Esophagus muscularis mucosa (tissue), 4 donors: ENCODE measurements at places on chromosomes 3 and 15. TPM values are rescaled to one million over a fixed set of nuclear protein-coding genes. Genes with fewer than 3 reads are reported as not detected.

- H3K27ac ChIP-seq = no peak overlapping the region
- no peaks in the 10 kb centered on the region for H3K36me3 ChIP-seq
- H3K4me3 ChIP-seq = peak overlapping the region; percentile 23
- H3K27me3 ChIP-seq = no peaks in the 10 kb centered on the region
Observed at GRCh38 chr3:168952551-168952950, 711.0 kb downstream of the MECOM start.

- H3K36me3 ChIP-seq = no peaks in the 10 kb centered on the region
- no peaks in the 10 kb centered on the region for H3K4me1 ChIP-seq
- no peak overlapping the region for H3K4me3 ChIP-seq
- no peak for DNase-seq
- H3K27me3 ChIP-seq = no peaks in the 10 kb centered on the region
Observed at GRCh38 chr15:63135281-63135680, 13.6 kb downstream of the LACTB start.

DNA sequence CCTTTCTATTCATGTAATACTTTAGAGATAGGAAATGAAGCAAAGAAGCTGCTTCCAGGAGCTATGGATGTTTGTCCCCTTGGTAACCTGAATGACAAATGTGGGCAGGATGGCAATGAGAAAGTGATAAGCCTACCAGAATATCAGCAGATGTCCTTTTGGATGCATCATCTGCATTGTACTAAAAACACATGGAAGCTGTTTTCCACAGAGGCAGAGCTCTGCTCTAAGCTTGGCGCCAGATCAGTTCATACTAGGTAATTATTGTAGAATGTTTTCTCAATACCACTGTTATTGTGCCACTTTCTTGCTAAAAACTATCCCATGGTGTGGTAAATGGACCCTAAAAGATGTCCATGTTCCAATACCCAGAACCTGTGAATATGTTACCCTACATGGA, 100.2 kb downstream of the DTWD1 start:
- peaks cover 8% of the 10 kb centered on the region for H3K4me1 ChIP-seq
- H3K27me3 ChIP-seq = no peaks in the 10 kb centered on the region
- no peaks in the 10 kb centered on the region for H3K36me3 ChIP-seq
- DNase-seq = no peak
- no peak overlapping the region for H3K27ac ChIP-seq
- H3K4me3 ChIP-seq = no peak overlapping the region

- DNase-seq = no peak
- H3K27ac ChIP-seq = no peak overlapping the region
- no peaks in the 10 kb centered on the region for H3K36me3 ChIP-seq
- no peaks in the 10 kb centered on the region for H3K27me3 ChIP-seq
Observed at GRCh38 chr15:66126031-66126441, 127.5 kb downstream of the MEGF11 start.

Gene SYNM
- 2,563 TPM for total RNA-seq

DNA sequence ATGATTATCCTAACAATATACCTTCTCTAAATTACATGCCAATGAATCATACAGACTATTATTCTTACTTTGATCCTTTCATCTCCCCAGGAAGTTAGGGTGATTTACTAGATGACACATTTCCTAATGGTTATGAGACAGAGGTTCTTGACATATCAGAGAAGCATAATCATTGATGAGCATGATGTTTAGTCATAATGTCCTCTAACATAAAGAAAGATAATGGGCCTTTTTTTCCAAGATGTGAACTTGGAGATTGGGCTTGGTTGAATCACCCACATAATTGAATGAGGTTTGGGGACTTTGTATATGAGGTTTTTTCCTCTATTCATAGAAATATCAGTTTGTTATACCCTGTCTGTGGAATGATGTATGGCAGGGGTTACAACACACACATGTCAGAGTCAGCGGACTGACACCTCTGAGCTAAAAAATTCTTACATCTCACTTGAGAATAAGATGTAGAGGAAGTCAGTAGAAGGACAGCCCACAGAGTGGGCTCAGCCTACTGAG, 69.7 kb upstream of the DCBLD2 start:
- H3K27ac ChIP-seq = no peak overlapping the region
- no peaks in the 10 kb centered on the region for H3K27me3 ChIP-seq
- DNase-seq = no peak
- H3K36me3 ChIP-seq = no peaks in the 10 kb centered on the region

Gene FEZF2
- not detected for total RNA-seq

GRCh38 chr3:140742116-140742515, 64.3 kb downstream of the TRIM42 start:
- H3K27ac ChIP-seq = no peak overlapping the region
- H3K27me3 ChIP-seq = peaks cover 5% of the 10 kb centered on the region
- H3K4me3 ChIP-seq = no peak overlapping the region
- DNase-seq = no peak

Gene ARGFX
- total RNA-seq = not detected

Gene MEGF11
- total RNA-seq = not detected

Gene KBTBD12
- total RNA-seq = 6.0 TPM

DNA sequence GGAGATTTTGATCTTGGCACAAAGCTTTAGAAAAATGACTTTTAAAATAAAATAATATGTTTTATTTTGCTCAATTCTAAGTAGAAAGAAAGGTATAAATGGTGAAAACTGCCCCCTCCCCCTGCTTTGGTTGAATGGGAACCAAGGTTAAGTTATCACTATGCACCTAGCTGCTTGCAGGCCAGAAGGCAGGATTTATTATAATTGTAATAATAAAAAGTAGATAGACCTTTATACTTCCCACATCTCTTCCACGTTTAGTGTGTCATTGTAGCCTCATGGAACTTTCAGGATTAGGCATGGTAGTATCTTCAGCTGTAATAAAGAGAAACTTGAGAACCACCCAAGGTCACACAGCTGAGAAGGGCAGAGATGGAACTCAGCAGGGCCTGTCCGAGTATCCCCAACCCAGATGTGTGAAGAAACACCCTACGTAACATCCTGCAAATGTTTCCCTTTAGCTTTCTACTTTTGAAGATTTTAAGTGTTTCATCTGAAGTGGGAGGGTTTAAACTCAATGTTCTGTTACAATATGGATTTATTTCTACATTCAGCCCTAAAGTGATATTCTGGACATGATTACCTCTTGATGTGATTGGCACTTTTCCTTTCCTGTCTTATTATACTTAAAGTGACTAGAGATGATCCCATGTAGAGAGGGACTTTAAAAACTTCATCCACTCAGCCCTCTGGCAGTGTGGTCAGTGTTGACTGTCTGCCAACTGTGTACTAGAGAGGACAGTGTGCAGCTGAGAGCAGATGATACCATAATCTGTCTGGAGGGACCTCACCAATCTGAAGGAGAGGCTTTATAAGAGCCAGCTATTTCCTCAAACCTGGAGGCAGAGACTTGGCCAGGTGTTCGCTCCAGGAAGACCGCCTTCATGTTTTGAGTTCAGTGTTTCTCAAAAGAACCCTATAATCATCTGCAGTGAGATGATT, 282.5 kb upstream of the TRIM42 start:
- no peak overlapping the region for H3K27ac ChIP-seq
- no peaks in the 10 kb centered on the region for H3K27me3 ChIP-seq
- H3K4me1 ChIP-seq = no peaks in the 10 kb centered on the region
- peak; percentile 85 for DNase-seq

Gene TMEM266
- total RNA-seq = 0.40 TPM

Gene KIAA1143
- total RNA-seq = 28.2 TPM

DNA sequence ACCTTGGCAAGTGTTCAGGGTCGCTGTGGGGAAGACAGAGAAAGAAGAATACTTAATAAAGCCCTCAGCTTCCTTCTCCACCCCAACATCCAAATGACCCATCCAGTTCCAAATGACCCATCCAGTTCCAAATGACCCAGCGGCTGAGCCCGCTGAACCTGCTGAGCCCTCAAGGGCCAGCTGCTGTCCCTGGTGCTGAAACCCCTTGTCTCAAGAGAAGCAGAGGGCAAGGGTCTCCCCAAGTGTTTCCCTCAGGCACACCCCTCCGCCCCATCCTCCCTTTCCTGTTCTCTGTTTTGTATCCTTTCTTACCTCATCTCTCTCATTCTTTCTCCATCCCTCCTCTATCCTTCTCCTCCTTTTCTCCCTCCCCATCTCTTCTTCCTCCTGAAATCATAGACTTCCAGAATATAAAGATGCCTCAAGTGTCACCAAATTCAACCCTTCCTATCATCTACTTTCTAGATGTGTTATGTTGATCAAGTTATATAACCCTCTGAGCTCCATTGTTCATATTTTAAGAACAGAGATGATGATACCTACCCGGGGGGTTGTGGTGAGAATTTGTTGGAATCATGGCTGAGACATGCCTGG, 29.0 kb downstream of the CCDC33 start:
- no peak for DNase-seq
- no peak overlapping the region for H3K4me3 ChIP-seq
- H3K27ac ChIP-seq = no peak overlapping the region
- no peaks in the 10 kb centered on the region for H3K27me3 ChIP-seq

DNA sequence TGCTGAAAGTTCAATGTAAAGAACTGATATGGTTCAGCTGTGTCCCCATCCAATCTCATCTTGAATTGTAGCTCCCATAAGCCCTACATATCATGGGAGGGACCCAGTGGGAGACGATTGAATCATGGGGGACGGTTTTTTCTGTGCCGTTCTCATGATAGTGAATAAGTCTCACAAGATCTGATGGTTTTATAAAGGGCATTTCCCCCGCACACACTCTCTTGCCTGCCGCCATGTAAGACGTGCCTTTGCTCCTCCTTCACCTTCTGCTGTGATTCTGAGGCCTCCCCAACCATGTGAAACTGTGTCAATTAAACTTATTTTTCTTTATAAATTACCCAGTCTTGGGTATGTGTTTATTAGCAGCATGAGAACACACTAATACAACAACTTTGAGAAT, 86.5 kb upstream of the TNFSF10 start:
- peak; percentile 70 for DNase-seq
- H3K27ac ChIP-seq = no peak overlapping the region
- no peaks in the 10 kb centered on the region for H3K36me3 ChIP-seq
- no peaks in the 10 kb centered on the region for H3K27me3 ChIP-seq
- H3K4me3 ChIP-seq = no peak overlapping the region
- peaks cover 3% of the 10 kb centered on the region for H3K4me1 ChIP-seq

- H3K27me3 ChIP-seq = no peaks in the 10 kb centered on the region
- no peaks in the 10 kb centered on the region for H3K36me3 ChIP-seq
- H3K4me1 ChIP-seq = peaks cover 15% of the 10 kb centered on the region
- no peak overlapping the region for H3K27ac ChIP-seq
- DNase-seq = no peak
Observed at GRCh38 chr3:136804141-136804540, 14.8 kb upstream of the SLC35G2 start.

Gene TRPM1
- not detected for total RNA-seq
